ENCODE measurements at places on chromosomes 2 and 18. TPM values are rescaled to one million over a fixed set of nuclear protein-coding genes. Genes with fewer than 3 reads are reported as not detected.

The ABCA12 gene
- total RNA-seq = not detected

The SP140 gene
- 4.4 TPM for total RNA-seq

- no peak for DNase-seq
These were observed 63.5 kb upstream of the FRZB start for GRCh38 chr2:182929972-182930371.

DNA sequence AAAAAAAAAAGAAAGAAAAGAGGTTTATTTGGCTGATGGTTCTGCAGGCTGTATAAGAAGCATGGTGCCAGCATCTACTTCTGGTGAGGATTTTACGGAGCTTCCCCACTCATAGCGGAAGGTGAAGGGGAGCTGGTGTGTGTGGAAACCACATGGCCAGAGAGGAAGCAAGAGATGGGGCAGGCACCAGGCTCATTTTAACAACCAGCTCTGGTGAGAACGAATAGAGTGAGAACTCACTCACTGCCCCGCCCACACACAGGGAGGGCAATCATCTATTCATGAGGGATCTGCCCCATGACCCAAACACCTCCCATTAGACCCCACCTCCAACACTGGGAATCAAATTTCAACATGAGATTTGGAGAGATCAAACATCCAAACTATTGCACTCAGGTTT, 68.5 kb downstream of the MOGAT1 start:
- no peak for DNase-seq

DNA sequence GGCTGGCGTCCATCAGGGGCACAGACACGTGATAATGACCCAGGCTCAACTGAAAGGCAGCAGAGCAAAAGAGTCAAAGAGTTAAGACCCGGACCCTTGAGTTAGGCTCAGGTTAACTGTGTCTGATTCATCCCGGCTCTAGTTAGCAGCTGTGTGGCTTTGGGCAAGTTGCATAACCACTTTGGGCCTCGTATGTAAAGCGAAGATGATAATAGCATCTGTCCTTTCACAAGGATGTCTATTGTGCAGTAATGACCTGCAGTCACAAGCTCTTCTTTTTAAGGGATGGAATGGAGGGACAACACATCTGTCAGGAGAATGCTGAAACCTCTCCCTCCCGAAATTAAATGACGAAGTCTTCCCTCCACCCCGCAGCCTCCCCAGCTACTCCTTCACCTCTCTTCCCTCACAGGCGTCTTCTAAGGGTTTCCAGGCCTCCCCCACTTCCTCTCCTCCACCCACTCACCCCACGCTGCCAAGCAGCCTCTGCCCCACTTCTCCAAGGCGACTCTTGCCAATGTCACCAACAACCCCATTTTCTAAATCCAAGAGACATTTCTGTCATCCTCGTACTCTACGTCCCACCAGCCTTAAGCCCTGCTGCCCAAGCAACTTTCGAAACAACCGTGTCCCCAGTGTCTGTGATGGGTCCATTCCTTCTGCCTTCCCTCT, 135.1 kb upstream of the ID2 start:
- DNase-seq = peak; percentile 38

- DNase-seq = no peak
These were observed 75.2 kb downstream of the FMNL2 start for GRCh38 chr2:152410165-152410597.

- DNase-seq = no peak
These were observed 36.3 kb downstream of the SLC35F5 start for GRCh38 chr2:113720167-113720566.

GRCh38 chr2:117481608-117482007, 332.9 kb upstream of the DDX18 start:
- no peak for DNase-seq

DNA sequence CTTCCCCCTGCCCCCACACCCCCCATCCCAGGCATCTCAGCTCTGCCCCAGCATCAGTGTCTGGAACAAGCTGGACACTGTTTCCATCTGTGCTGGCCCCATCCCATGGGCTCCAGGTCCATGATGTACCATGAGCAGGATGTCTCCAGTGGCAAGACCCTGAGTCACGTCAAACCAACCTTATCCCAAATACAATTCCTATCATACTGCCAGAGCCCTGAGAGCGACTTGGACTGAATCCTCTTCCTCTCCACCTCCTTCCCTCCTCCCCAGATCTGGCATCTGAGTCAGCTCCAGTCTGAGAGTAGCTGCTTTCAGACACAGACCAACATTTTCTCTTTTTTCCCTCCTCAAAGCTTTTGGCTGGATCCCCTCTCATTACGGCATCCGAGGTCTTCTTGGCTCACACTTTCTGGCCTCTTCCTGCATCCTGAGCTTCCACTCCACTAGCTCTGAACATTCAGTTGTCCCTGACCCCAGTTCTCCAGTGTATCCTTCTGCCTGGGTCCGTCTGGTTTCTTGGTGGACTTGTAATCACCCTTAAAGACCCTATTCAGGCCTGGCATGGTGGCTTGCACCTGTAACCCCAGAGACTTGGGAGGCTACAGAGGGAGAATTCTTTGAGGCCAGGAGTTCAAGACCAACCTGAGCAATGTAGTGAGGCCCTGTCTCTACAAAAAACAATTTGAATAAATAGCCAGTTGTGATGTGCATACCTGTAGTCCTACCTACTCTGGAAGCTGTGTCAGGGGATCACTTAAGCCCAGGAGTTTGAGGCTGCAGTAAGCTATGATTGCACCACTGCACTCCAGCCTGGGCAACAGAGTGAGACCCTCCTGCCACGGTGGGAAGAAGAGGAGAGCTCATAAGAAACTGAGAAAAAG, 68.3 kb downstream of the ACKR3 start:
- DNase-seq = peak; percentile 45

Measured in sciatic nerve (tissue), 2 donors.